Astrocyte of the hippocampus (primary cell): ENCODE measurements at places on chromosomes 3 and 15.

- peak; percentile 24 for DNase-seq
Observed at GRCh38 chr15:62125773-62126172, 39.3 kb downstream of the C2CD4B start.

- DNase-seq: no peak
Observed at GRCh38 chr3:99938270-99938911, 120.7 kb downstream of the CMSS1 start.

- no peak for DNase-seq
Observed at GRCh38 chr3:124829178-124829818, 57.9 kb downstream of the ITGB5 start.

GRCh38 chr3:183455089-183455488 lies 26.7 kb upstream of the MCF2L2 start:
- DNase-seq: peak; percentile 19

GRCh38 chr15:78985859-78986475 lies 41.1 kb upstream of the CTSH start:
- no peak for DNase-seq

- DNase-seq: no peak
Observed at GRCh38 chr3:188421836-188422540, 268.0 kb downstream of the LPP start.

- DNase-seq: no peak
Observed at GRCh38 chr3:195761123-195761566, 40.4 kb downstream of the MUC20 start.

DNA sequence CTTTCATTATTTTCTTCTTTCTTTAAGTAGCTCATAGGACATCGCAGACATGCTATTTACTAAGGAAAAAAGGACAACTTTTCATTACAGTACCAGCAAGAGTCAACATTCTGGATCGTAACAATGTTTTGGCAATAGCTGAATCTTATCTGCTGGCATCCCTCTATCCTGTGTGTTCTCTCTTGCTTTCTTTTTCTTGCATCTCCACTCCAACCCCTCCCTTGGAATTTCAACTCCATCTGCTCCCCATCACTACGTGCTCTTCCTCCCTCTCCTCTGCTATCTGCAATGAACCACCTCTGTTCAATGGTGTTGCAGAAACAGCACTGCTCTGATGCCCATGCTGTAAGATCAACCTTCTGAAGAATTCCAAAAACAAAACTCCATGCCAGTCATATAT lies 106.6 kb downstream of the FBN1 start:
- DNase-seq: no peak

GRCh38 chr3:43629257-43629656 lies 7.4 kb upstream of the ANO10 start:
- no peak for DNase-seq

GRCh38 chr15:100940767-100941379 lies 21.7 kb downstream of the LRRK1 start:
- no peak for DNase-seq

GRCh38 chr15:22806664-22807063 lies 20.2 kb downstream of the NIPA1 start:
- DNase-seq: no peak

GRCh38 chr3:160376681-160377080 lies 22.3 kb downstream of the IFT80 start:
- peak; percentile 5 for DNase-seq

GRCh38 chr15:95884276-95884675 lies 446.2 kb upstream of the NR2F2 start:
- DNase-seq: no peak

- DNase-seq: no peak
Observed at GRCh38 chr3:197511853-197512635, 43.7 kb downstream of the BDH1 start.

DNA sequence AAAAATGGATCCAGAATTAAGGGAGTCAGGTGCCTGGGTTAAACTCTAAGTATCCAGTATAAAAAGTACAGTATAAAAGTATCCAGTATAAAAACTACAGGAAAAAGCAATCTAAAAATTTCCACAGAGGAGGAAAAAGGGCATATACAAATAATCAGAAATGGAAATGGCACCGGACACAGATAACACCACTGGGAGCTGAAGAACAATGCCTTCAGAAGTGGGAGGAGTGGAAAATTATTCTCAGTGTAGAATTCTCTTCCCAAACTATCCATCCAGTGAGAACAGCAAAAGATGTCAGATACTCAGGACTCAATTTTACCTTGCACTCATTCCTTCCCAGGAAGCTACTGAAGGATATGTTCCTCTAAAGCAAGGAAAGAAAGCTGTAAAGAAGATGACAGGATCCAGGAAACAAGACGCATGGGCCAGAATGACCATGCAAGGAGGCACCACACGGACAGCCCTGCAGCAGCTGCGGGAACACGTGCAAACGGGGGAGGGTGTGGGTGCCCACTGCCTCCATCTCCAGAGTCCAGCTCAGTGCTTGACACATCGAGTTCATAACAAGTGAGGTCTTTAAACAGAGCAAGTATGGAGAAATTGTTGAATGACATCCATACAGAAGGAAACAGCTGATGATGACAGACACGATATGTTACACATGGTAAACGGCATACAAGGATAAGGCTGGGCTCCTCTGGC lies 68.5 kb downstream of the CHSY1 start:
- DNase-seq: no peak
